EH (cell line): ENCODE measurements at places on chromosomes 5 and 9.

GRCh38 chr5:10624206-10624605, 60.3 kb downstream of the ANKRD33B start:
- DNase-seq, result no peak

GRCh38 chr5:84253946-84254345, 130.7 kb downstream of the EDIL3 start:
- DNase-seq, result no peak

DNA sequence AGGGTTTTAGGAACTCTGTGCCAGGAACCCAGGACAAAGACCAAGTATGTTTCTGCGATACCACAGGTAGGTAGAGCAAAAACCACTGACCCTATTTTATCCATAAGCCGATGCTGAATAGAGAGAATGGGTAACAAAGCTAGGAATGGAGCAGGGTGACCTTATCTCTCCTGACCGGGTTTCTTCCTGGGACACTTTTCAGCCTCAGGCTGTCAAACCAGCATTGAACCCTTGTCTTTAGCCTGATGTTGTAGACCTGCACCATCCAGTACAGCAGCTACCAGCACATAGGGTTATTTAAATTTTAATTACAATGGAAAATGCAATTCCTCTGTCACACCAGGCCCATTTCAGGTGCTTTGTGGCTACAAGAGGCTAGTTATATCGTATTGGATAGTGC, 43.1 kb upstream of the DMRT3 start:
- DNase-seq, result no peak

DNA sequence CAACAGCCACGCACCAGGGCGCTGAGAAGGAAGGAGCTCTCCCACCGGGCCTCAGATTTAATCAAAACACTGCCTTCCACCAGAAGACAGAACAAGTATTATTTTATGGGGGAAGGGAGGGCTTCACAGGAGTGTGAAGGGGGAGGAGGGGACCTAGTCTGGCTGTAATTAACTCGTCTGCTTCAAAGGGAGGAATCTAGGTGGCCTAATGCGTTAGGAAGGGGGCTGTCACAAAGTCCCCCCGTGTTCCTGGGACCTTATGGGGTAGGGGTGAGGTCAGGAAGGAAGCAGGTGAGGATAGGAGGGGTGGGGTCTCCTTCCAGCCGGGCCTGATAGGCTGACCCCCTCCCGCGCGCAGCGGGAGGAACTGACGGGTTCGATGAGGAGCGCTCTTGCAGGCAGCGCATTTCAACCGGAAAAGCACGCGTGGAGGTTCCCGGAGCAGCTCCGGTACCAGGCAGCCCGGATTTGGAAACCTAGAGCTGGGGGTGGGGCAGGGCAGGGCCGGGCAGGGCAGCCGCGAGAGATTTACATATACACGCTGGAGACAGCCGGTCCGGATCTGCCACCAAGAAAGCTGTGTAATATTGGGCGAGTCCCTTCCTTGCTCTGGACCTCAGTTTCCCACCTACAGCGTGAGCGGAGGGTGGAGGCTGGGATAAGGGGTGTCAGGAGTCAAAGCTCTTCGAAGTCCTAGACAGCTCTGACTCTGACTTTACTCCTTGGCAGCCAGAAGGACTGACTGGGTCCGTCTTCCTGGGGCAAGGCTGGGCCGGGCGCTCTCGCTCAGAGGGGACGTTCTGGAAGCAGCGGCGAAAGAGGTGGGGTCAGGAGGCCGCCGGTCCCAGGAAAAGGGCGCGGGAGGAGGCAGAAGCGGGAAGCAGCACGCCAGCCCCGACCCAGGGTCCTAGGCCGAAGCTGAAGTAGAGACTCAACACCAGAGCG, 1.8 kb downstream of the SHB start:
- DNase-seq, result peak; percentile 50

DNA sequence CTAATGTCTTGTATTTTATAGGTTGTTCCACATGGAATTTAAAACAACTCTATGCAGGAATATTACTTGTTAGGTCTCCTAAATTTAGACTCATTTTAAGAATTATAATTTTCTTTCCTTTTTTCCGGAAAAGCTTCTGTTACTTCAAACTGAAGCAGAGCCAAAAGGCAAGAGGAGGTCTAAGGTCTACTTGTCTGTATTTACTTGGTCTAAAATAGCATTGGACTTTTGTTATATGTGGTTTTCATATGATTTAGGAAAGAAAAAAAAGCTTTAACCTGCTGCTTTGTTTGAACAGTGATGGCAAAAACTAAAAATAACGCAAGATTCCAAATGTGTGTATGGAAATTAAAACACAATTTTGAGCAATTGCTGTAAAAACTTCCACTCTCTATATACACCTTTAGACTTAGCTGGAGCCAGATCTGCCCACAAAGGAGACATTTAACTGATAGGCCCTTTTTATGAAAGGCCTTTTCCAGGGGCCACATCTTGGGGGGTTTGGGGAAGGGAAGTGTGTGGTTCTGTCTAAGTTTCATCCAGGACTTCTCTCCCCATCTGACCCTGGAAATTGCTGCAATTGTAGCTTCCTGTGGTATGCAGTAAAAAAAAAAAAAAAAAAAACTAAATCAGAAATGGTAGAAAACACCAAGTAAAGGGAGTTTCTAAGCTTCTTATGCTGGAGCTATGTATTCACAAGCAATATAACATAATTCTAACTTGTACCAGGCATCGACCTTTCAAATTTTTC, 307.7 kb upstream of the MEF2C start:
- no peak for DNase-seq

- DNase-seq, result no peak
These were observed 152.5 kb upstream of the ZNF366 start for GRCh38 chr5:72659726-72660125.

- no peak for DNase-seq
These were observed 536.5 kb upstream of the CDH10 start for GRCh38 chr5:25181249-25181648.

- DNase-seq, result peak; percentile 53
These were observed 52.8 kb downstream of the AMBP start for GRCh38 chr9:114025196-114025753.

GRCh38 chr9:131943351-131943841, 136.3 kb downstream of the MED27 start:
- no peak for DNase-seq

GRCh38 chr5:148924817-148925216, 98.4 kb downstream of the ADRB2 start:
- no peak for DNase-seq

DNA sequence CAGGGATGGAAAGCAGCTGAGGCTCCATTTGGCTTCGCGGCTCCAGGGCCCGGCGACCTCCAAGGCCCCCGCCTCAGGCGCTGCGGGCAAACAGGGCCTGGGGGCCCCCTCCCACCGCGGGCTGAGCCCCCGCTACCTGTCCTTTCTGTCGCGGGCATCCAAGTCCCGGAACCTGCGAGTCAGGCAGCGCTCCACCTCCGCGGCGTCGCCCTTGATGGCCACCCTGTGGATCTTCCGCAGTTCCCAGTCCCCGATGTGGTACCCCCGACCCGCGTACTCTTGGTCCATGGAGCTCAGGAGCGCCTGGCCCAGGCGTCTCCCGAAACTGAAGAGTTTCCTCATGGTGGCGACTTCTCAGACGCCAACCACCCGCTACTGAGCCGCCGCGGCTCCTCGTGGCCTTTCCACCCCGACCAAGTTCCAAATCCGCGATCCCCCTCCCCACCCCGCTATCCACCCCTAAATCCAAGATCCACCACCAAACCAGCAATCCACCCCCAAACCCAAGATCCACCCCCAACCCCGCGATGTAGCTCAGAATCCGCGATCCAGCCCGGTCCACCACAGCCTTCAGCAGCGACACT, 86.5 kb upstream of the CCDC180 start:
- DNase-seq, result no peak

DNA sequence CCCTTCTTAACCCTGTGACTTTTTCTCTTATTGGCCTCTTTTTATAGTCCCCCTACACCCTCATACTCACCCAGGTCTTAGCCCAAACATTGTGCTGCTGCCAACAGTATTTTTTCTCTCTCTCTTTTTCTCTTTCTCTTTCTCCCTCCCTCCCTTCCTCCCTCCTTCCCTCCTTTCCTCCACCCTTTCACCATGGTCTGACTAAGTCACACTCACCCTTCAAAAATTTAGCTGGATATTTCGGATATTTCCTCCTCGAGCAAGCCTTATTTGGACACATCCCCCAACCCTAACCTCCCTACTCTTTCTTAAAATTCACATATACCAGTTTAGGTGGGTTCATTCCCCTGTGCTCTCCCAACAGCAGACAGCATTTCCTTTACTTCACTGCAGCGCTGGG, 64.7 kb downstream of the FGF1 start:
- peak; percentile 92 for DNase-seq
